ENCODE measurements at places on chromosomes 11 and 22.

DNA sequence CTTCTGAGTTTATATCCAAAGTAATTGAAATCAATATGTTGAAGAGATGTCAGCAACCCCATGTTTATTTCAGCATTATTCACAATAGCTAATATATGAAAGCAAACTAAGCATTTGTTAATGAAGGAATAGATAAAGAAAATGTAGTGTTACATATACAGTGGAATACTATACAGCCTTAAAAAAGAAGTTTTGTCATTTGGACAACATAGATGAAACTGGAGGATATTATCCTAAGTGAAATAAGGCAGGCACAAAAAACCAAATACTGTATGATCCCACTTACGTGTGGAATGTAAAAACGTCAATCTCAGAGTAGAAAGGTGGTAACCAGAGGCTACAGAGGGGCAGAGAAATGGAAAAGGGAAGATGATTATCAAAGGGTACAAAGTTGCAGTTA lies 10.2 kb downstream of the MRGPRX2 start:
- no peak overlapping the region for H3K27ac ChIP-seq
- no peak for DNase-seq
- H3K36me3 ChIP-seq, result no peaks in the 10 kb centered on the region
- no peaks in the 10 kb centered on the region for H3K4me1 ChIP-seq

GRCh38 chr22:32232191-32232830 lies 22.8 kb downstream of the SLC5A4 start:
- no peaks in the 10 kb centered on the region for H3K36me3 ChIP-seq
- DNase-seq, result no peak
- H3K27ac ChIP-seq, result no peak overlapping the region

DNA sequence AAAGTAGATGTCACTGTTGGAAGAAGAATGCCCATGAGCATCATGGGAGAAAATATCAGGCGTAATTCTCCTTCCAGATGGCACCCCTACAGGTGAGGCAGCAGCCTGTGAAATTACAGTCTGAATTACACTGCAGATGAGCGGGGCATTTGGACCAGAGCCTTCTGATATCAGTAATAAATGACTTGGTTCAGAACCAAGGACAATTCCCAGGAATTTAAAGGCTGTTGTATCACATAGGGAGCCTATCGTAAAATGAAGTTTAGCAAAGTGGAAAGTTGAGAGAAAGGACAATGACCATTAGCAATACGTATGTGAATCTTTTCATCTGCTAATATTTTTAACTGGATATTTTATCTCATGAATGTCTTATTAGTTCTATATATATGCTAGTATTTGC lies 61.3 kb downstream of the PRMT3 start:
- H3K27ac ChIP-seq, result no peak overlapping the region
- peaks cover 6% of the 10 kb centered on the region for H3K36me3 ChIP-seq
- no peaks in the 10 kb centered on the region for H3K27me3 ChIP-seq
- no peak for DNase-seq

DNA sequence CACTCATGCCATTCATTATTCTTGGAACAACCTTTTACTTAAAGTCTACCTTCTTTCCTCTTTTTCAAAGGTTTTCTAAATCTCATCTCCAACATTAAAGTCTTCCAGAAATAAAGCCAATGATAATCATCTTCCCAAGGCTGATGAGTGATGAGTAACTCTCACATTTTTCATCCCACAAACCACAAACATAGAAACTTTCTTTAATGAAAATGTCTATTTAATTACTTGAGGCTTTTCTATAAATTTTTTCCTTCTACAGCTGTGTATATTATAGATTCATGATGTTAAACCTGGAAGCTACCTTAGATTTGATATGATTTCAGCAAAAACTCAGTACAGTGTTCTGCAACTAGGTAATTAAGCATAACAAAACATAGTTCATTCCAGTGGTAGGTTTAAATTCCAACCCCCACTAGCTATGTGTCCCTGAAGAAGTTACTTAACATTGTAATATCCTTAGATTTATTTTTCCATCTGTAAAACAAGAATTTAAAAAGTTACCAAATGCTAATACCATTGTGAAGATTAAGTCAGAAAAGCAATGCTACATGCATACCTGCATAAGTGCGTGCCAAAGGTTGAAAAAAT lies 845.4 kb downstream of the KCNA4 start:
- H3K27me3 ChIP-seq, result no peaks in the 10 kb centered on the region
- H3K36me3 ChIP-seq, result no peaks in the 10 kb centered on the region
- H3K27ac ChIP-seq, result no peak overlapping the region
- no peak for DNase-seq
- no peaks in the 10 kb centered on the region for H3K4me1 ChIP-seq

DNA sequence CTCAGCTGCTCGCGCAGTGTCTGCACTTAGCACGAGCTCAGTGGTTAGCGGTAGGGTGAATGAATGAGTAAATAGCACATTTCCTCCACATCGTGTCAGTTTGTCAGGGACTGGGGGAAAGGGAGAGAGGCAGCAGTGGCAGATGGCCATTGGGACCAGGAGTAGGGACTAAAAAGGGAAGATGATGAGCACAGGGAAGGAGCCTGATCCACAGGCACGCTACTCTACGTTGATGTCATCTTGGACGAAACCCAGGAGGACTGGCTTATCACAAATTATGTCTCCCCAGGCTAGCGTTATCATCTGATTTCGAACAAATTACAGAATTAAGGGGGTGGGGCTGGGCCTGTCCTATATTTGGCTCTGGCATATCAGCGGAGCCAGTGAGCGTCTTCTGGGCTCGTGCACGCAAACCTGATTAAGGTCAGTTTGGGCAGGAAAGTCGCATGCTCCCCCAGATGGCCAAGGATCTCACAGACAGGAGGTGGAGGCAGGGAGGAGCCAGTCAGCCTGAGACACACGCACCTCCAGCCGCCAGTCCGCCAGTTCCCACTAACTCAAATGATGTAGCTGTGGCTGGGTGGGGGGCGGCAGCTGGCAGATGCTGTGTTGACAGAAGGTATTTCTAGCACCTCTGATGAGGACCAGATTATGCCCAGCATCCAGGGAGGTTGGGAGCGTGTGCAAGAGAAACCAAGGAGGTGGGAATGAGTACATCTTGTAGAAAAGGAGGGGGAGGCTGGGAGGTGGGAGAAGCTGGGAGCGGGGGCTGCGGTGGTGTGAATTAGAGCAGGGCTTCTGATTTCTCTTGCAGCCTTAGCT lies 97.4 kb upstream of the PRDM11 start:
- H3K27ac ChIP-seq, result no peak overlapping the region
- H3K27me3 ChIP-seq, result no peaks in the 10 kb centered on the region
- peaks cover 9% of the 10 kb centered on the region for H3K4me1 ChIP-seq
- no peak overlapping the region for H3K4me3 ChIP-seq
- DNase-seq, result no peak
- no peaks in the 10 kb centered on the region for H3K36me3 ChIP-seq

DNA sequence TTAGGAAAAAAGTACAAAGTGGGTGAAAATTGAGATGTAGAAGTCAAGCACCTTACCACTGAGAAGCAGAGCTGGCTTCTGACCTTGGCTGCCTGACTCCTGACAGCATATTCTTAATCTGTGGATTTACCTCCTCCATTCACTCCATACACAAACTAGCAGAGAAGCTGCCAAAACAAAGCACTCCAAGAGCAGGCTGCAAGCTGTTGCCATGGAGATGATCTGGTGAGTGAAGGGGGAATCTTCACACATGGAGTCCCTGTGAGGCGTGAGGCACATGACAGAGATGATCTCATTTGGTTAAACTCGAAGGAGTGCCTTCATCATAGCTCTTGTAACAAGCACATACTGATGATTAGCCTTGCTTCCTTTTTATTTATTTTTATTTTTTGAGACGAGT lies 16.1 kb downstream of the COMMD9 start:
- no peaks in the 10 kb centered on the region for H3K27me3 ChIP-seq
- DNase-seq, result no peak
- no peak overlapping the region for H3K27ac ChIP-seq
- no peaks in the 10 kb centered on the region for H3K4me1 ChIP-seq

DNA sequence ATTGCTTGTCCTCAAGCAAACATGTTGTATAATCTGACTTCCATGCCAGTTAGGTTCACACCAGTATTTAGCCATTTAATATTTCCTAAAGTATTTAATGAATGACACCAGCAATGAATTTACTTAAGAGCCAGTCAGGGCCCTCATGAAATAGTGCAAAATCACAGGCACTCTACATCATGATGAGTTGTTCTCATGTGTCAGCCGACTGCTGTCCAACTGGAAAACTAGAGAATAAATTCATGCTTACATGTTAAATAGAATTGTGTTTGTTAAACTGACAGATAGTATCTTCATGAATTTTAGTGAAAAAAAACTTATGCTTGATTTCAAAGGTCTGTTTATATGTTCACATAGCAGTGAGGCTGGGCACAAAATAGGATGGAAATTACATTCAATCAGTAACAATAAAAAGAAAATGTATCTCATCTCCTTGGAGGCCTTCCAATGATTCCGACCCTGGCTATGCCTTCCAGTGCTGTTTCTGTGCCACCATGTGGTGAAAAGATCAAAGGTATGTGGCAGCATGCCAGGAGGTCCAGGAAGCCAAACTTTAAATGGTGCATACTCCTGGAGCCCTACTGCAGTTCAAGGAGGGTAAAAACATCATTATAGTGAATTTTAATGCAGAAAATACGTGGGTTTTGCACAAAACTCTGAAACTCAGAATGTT lies 45.2 kb downstream of the CTSC start:
- no peak overlapping the region for H3K4me3 ChIP-seq
- no peak overlapping the region for H3K27ac ChIP-seq
- H3K27me3 ChIP-seq, result no peaks in the 10 kb centered on the region

DNA sequence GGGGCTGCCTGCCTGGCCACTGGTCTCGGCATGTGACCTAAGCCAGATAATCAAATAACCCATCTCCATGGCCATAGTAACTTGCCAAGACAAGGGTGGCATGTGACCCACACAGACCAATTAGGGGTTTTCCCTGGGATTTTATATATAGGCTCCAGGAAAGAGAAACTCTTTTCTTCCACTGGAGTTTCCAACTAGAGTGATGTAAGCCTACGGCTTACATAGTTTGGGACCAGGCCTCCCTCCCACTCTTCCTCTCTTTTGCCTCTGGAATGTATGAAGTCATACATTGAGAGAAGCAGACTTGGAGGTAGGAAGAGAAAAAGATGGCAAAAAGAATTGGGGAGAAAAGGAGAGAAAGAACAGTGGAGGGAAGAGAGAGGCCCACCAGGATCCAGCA lies 84.6 kb upstream of the LDLRAD3 start:
- H3K4me3 ChIP-seq, result no peak overlapping the region
- H3K36me3 ChIP-seq, result no peaks in the 10 kb centered on the region
- H3K27ac ChIP-seq, result no peak overlapping the region
- H3K4me1 ChIP-seq, result no peaks in the 10 kb centered on the region

GRCh38 chr22:48488149-48488551 lies 1339.5 kb downstream of the BRD1 start:
- no peak overlapping the region for H3K4me3 ChIP-seq
- H3K27me3 ChIP-seq, result peaks cover 48% of the 10 kb centered on the region
- H3K36me3 ChIP-seq, result no peaks in the 10 kb centered on the region

DNA sequence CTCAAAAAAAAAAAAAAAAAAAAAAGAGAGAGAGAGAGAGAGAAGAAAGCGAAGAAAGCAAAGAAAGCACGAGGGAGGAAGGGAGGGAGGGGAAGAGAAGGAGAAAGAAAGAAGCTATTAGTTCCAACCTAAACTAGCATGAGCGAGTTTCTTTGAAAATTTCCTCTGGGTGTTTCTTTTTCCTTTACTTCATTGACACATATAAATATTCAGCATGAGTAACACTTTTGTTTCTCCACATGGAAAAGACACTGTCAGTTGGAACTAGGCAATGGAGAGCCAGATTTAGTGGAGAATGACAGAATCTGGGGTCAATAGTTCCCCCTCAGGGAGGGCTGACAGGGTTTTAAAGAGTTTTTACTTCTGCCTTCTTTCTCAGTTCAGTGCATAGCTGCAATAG lies 257.4 kb downstream of the DDX10 start:
- no peak for DNase-seq
- H3K4me3 ChIP-seq, result no peak overlapping the region
- H3K4me1 ChIP-seq, result no peaks in the 10 kb centered on the region
- H3K36me3 ChIP-seq, result peaks cover 6% of the 10 kb centered on the region

DNA sequence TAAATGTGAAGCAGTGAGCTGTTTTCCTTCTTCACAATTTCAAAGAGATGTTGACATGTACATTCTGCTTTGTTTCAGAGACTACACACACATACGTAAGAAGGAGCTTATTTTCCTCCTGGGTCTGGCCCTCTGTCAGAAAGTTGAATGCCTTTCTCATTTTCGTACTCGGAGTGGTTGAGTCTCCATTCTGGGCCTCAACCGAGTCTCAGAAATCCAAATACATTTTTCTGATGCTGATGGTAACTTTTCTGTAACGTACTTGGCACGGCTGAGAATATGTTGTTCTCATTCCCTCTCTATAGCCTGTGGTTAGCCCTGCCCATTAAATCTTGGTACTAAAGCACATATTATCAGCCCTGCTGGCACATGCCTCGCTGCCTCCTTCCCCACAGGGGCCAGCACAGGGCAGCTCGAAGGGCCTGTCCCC lies 25.3 kb downstream of the PARVA start:
- H3K27ac ChIP-seq, result no peak overlapping the region
- H3K4me1 ChIP-seq, result no peaks in the 10 kb centered on the region
- DNase-seq, result no peak
- peaks cover 4% of the 10 kb centered on the region for H3K27me3 ChIP-seq

DNA sequence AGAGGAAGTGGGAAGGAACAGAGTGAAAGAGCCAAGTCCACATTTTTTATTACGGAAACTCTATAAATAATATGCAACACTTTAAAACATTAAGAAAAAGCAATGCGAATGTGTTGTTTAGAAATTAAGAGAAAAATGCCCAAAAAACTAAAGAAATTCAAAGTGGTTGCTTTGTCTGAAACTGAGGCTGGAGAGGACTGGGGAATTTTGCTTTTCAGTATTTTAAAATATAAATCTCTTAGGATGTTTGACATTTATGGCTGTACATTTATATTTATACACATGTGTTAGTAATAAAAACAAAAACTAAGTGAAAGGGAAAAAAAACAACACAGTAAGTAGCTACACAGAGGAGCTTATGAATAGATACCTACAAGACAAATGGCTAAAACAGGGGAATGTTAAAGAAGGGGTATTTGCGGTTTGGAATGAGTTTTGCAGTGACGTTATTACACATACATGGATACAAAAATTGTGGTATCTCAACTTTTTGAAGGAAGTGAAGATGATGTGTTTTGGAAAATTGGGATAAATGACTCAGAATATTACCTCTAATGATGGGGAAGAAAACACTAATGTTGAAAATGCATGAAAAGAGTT lies 97.0 kb upstream of the DRD2 start:
- H3K4me3 ChIP-seq, result no peak overlapping the region
- no peaks in the 10 kb centered on the region for H3K4me1 ChIP-seq
- H3K27me3 ChIP-seq, result no peaks in the 10 kb centered on the region
- no peaks in the 10 kb centered on the region for H3K36me3 ChIP-seq
- DNase-seq, result no peak
